ENCODE measurements at places on chromosomes 11 and 22. TPM values are rescaled to one million over a fixed set of nuclear protein-coding genes. Genes with fewer than 3 reads are reported as not detected.

Gene KLHL35
- total RNA-seq: 0.67 TPM

Gene RNH1
- total RNA-seq: 81.7 TPM

Gene FAM76B
- total RNA-seq: 37.3 TPM

Gene SLC16A8
- total RNA-seq: 0.14 TPM

GRCh38 chr22:17699696-17700340 lies 61.3 kb downstream of the BCL2L13 start:
- no peak for DNase-seq

GRCh38 chr11:43579171-43579918 lies 101.2 kb upstream of the HSD17B12 start:
- no peak for DNase-seq

DNA sequence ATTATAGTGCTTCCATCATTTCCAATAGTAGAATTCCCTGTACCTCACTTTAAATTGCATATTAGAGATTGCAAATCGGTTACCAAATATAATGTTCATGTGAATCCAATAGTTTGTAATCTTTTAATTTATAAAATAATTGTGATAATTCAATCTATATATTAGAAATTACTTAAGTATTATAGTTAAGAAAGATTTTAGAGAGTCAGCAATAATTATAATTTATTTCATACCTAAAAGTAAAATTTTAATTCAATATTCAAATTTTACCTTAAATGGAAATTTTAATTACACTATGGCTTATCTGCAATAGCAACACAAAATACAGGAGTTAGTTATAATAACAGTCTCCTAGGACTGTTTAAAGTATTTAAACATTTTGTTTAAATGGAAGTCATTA lies 13.5 kb downstream of the CCDC179 start:
- no peak for DNase-seq

- no peak for DNase-seq
These were observed 55.9 kb upstream of the NUP160 start for GRCh38 chr11:47904048-47904447.

GRCh38 chr11:61609980-61610366 lies 29.1 kb upstream of the SYT7 start:
- no peak for DNase-seq

DNA sequence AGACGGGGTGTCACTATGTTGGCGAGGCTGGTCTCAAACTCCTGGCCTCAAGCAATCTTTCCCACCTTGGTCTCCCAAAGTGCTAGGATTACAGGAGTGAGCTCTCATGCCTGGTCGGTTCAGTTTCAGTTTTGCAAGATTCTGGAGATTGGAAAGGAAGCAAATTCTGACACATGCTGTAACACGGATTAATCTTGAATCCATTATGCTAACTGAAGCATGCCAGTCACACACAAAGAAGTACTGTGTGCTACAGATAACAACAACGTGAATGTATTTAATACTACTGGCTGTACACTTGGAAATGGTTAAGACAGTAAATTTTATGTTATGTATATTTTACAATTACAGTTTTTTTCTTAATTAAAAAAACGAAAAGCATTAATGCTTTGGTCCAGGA lies 107.6 kb downstream of the MED15 start:
- DNase-seq: no peak

- peak; percentile 98 for DNase-seq
These were observed 15.7 kb upstream of the SNX32 start for GRCh38 chr11:65817835-65818680.

- DNase-seq: no peak
These were observed 2.1 kb upstream of the ANAPC15 start for GRCh38 chr11:72114570-72114969.
